ENCODE measurements at places on chromosomes 13 and 19.

DNA sequence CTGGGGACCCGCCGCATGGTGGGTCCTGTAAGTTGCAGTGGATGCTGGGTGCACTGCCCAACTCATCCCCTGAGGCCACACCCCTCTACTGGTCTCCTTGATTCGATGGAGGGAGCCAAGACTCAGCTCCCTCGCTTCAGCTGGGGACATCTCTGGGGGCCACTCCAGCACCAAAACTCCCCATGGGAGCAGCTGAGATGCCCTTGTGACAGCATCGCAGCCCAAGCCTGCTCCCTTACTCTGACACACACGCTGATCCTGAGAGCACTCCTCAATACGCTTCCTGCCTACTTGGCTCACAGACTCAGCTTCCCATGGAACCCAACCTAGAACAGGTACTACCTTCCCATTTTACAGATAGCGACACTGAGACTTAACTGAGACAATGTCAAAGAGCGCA lies 56.2 kb downstream of the PEPD start:
- no peak for DNase-seq

DNA sequence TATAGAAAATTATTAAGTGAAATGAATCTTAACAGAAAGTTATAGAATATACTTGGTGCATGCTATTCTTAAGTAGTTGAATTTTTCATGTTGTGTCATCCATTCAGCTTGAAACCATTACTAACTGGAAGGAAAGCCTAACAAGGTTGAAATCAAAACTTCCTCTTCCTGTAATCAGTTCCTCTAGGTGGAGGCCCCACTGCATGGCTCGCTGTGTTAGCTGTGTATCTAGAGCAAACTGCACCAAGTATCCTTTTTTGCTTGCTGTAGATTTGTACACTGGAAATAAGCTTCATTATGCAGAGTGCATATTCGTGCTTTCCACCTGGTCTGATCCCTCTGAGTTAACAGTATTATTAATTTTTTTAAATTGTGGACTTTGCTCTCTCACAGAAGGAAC lies 1146.1 kb downstream of the EFNB2 start:
- no peak for DNase-seq

DNA sequence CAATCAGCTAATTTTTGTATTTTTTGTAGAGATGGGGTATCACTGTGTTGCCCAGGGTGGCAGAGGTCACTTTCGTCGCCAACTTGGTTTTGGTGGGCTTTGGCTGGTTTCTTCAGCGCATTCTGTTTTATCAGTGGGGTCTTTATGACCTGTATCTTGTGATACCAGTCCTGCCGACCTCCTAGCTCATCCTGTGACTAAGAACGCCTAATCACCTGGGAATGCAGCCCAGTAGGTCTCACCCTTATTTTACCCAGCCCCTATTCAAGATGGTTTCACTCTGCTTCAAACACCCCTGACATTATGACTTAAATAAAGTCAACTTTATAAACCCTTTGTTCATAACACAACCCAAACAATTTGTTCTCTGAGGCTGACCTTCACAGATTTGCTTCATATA lies 3.0 kb upstream of the ZNF878 start:
- no peak for DNase-seq

GRCh38 chr13:27118428-27119054 lies 53.1 kb downstream of the USP12 start:
- DNase-seq = no peak

- no peak for DNase-seq
These were observed 1.1 kb upstream of the PLVAP start for GRCh38 chr19:17378271-17378670.

DNA sequence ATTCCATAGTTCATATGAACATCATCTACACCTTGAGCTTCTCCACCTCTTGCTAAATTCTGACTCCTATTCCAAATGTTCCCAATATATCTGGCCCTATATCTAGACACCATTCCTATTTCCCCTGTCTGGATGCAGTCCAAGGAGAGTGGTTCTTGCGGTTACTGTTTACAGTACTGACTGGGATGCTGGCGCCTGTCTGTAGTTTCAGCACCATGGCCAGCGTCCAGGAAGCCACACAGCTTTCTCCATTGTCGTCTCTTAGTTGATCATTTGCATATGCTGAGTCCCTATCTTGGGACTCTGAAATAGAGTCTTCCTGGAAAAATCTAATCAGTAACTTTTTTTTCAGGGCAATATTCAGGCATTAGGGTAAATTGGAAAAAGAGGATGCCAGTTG lies 14.9 kb downstream of the LAIR2 start:
- peak; percentile 52 for DNase-seq
